ENCODE measurements at places on chromosomes 3 and 15. TPM values are rescaled to one million over a fixed set of nuclear protein-coding genes. Genes with fewer than 3 reads are reported as not detected.

DNA sequence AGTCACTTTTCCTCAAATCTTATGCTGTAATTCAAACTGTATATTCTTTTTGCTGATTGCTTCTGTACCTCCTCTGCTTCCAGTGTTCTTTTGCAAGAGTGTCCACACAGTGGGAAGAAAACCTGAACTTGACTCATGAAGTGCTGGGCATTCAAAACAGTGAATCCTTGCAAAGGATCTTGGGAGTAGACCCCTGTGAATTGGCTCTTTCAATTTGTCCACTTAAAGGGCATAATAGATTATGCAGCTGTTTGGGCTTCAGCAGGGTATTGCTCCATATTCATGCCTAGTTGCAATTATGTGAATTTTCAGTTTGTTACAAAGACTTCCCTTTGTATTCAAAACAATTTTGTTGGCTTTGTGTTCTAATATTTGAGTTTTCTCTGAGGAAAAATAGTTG lies 11.4 kb downstream of the ZFAND6 start:
- DNase-seq = no peak

DNA sequence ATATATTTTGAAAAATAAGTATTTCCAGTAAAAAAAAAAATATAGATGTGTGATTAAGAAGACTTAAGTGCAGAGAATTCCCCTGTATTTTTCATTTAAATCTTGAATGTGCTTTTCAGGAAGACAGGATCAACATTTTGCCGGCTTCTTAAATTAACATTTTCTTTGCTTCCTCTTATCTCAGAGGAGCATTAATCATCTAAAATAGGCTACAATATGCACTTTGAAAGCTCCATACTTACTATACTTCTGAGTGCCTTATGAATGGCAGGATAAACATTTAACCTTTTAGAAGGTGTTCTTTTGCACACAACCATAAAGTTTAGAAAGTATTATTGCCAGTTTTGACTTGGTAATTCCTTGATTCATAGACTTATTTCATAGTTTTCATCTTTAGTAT lies 164.3 kb downstream of the ECT2 start:
- DNase-seq = no peak

GRCh38 chr15:65532738-65533051 lies 2.4 kb downstream of the HACD3 start:
- DNase-seq = peak; percentile 28

DNA sequence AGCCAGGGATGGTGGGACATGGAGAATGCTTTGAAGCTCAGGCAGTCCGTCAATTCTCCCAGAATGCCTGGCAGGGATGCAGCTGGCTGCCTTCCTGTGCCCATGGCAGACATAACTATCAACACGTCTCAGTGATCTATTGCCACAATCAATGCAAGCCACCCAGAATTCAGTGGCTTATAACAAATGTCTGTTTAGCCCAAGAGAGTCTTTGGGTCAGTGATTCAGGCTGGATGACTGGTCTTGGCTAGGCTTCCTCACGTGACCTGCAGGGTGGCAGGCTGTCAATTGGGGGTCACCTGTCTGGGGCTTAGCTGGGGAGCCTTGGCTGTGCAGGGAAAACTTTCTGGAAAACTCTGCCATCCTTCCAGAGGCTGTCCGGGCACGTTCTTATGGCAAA lies 213.1 kb upstream of the LRRFIP2 start:
- no peak for DNase-seq

GRCh38 chr3:55512571-55513343 lies 25.7 kb upstream of the WNT5A start:
- DNase-seq = no peak

DNA sequence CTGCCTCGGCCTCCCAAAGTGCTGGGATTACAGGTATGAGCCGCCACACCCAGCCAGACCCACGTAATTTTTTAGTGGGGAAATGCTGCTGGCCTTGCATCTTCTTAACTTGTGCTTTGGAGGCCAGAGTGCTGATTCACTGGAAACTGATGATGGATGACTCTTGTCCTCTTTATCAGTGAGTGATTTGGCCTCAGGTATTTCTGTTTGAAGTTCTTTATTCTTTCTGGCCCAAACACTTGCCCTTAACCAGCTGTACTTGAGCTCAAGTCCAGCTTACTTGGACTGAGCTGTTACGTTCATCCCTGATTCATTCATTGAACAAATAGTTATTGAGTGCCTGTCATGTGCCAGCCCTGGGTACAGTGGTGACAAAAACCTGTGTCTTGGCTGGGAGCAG lies 4.2 kb downstream of the PTPN23 start:
- DNase-seq = no peak

- no peak for DNase-seq
Observed at GRCh38 chr3:114035896-114036295, 20.4 kb downstream of the CCDC191 start.

- DNase-seq = no peak
Observed at GRCh38 chr15:97745481-97746071, 214.9 kb upstream of the ARRDC4 start.

- no peak for DNase-seq
Observed at GRCh38 chr3:21377071-21377769, 373.8 kb downstream of the ZNF385D start.

The SI gene
- not detected for polyA plus RNA-seq

The SNX4 gene
- 6.4 TPM for polyA plus RNA-seq

The IMPG2 gene
- polyA plus RNA-seq = 0.10 TPM
